ENCODE measurements at places on chromosomes 7 and 10.
A peak's percentile ranks its signal among the peaks of the same experiment; 100 is the strongest.

DNA sequence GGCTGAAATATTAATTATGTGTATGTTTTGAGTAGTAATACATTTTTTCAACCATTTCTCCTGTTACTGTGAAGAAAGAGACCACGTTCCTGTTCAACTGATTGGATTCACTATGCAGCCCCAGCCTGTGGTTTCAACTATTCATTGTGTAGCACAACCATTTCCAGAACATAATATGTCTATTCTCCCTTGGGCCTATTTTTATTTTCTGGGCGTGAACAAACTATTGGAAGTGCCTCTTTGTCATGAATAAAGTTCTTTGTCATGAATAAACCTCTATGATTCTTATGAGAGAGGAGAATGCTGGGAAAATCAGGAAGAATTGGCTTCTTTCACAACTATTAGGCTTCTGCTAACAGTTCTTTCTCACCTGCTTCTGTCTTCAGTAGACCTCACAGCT, 152.4 kb downstream of the GNAT3 start:
- no peak for DNase-seq

DNA sequence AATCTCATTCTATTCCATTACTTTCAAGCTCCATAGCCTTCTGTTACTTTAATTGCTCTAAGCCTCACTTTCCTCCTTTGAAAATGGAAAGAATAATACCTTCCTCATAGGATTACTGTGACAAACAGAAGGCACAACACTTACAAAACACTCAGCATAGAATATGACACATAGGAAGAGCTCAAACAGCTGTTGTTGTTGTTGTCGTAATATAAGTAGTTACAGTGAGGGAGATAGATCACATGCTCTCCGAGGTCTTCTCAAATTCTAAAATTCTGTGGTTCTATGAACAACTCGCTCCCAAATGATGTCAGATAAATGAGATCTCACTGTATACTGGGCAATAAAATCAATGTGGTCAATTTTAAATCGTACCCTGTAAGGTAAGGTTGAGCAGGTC, 1049.3 kb upstream of the C7orf33 start:
- no peak for DNase-seq

- DNase-seq, result no peak
Observed at GRCh38 chr7:15130666-15131541, 228.4 kb upstream of the DGKB start.

- no peak for DNase-seq
Observed at GRCh38 chr7:127995156-127995880, 35.9 kb downstream of the LRRC4 start.

DNA sequence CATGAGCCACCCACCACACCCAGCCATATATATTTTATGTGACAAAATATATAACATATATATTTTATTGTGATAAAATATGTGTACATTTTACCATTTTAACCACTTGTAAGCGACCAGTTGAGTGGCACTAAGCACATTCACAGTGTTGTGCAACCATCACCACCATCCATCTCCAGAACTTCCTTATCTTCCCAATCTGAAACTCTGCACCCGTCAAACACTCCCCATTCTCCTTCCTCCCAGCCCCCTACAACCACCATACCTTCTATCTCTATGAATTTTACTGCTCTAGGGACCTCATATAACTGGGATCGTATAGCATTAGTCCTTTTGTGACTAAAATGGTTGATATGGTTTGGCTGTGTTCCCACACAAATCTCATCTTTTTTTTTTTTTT, 20.8 kb upstream of the CYTH3 start:
- DNase-seq, result no peak

- no peak for DNase-seq
Observed at GRCh38 chr7:155383756-155384491, 74.0 kb upstream of the EN2 start.

DNA sequence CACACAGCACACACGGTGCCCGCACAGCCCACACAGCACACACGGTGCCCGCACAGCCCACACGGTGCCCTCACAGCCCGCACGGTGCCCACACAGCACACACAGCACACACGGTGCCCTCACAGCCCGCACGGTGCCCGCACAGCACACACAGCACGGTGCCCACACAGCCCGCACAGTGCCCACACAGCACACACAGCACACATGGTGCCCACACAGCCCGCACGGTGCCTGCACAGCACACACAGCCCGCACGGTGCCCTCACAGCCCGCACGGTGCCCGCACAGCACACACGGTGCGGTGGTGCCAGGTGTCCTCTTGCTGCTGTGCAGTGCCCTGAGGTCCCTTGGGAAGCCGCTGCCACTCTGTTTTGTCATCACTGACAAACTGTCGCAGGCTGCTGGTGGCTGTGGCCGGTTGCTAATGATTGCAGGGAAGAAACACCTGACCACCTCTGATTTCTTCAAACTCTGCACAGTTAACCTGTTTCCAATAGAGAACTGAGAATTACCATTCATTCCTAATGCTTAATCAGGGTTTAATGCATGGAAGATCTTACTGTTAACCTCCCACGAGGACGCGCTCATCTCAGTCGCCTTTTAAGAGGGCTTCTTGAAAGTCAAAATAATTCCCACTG, 66.9 kb downstream of the GLRX3 start:
- no peak for DNase-seq

DNA sequence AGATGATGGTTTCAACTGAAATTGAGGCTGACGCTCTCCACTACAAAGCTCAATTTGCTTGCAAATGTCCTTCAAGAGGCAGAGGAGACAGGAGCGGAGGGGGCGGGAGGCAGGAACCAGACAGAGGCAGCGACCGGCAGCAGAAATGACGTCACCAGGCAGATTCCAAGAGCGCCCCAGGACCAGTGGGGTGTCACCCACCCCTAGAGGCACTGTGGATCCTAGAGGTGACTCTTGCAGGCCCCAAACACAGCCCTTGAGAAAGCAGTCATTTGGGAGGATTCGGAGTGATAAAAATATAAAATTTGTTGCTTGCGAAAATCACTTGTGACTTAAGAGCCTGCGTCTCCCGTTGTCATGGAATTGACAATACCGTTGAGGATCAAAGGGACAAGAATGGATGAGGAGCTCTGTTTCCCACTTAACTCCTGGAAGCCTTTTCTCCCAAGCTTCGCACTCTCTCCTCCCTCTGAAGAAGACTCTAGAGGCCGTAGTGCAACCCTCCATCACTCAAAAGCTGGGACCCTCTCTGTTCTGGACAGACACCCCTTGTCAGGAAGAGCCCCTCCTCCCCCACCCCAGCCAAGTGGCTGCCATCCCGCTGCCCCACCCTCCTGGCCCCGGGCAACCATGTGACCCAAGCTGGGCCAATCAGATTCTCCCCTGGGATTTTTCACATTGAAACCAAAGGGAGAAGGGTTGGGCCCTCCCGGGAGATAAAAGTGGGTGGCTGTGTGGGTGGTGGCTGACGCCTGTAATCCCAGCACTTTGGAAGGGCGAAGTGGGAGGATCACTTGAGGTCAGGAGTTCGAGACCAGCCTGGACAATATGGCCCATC, 16.3 kb upstream of the SLC29A4 start:
- no peak for DNase-seq

- peak; percentile 76 for DNase-seq
Observed at GRCh38 chr7:51160990-51161615, 155.5 kb downstream of the COBL start.

DNA sequence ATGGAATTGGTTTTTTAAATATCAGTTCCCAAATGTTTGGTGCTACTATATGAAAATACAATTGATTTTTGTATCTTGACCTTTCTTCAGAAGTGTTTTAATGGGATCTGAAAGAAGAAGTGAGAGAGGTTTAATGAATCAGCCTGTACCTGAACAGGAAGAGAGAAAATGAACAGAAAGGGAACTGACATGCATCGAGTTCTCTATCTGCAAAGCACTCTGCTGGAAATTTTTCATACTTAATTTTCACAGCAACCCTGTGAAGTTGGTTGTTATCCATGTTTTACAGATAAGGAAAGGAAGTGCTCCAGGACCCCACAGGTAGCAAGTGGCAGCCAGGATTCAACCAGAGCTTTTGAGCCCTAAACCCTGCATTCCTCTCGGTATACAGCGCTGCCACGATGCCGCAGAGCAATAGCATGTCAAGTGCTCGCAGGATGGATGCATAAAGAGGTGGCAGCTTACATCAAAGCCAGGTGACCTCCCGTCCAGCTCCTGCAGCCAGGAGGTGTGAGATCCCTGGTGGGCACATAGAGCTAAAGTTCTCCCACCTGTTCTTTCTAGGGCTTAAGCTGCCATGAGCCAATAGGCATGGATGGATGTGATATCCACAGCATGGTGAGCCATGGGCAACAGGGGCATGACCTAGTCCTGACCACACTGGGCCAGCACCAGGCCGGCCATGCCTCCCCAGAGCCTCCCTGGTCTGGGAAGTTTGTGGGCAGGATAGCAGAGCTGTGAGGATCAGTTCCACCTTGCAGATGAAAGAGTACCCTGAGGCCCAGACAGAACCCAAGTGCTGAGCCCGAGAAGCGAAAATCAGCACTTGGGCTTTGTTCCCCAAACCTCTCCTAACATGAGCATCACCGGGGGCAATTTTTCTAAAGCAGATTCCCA, 57.2 kb downstream of the CALML3 start:
- DNase-seq, result no peak

- no peak for DNase-seq
Observed at GRCh38 chr10:91759581-91759986, 38.6 kb upstream of the TNKS2 start.

GRCh38 chr7:66198956-66199355, 6.2 kb upstream of the TPST1 start:
- DNase-seq, result no peak

DNA sequence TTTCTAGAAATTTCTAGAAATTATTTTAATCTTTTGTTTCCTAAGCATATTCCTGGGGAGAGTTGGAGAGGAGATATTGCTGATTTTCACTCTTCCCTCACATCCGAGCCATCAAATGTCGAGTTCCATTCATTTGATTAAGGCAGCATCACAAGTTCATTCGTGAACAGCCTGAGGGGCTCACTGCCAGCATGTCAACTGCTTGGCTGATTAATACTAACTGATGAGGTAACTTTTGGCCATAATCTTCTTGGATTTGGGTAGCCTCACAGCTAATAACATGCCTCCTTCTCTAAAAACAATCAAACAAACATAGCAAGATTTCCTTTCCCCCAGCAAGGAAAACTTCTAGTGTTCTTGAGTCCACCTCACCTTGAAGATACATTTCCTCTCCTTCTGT, 87.1 kb upstream of the AFAP1L2 start:
- no peak for DNase-seq

DNA sequence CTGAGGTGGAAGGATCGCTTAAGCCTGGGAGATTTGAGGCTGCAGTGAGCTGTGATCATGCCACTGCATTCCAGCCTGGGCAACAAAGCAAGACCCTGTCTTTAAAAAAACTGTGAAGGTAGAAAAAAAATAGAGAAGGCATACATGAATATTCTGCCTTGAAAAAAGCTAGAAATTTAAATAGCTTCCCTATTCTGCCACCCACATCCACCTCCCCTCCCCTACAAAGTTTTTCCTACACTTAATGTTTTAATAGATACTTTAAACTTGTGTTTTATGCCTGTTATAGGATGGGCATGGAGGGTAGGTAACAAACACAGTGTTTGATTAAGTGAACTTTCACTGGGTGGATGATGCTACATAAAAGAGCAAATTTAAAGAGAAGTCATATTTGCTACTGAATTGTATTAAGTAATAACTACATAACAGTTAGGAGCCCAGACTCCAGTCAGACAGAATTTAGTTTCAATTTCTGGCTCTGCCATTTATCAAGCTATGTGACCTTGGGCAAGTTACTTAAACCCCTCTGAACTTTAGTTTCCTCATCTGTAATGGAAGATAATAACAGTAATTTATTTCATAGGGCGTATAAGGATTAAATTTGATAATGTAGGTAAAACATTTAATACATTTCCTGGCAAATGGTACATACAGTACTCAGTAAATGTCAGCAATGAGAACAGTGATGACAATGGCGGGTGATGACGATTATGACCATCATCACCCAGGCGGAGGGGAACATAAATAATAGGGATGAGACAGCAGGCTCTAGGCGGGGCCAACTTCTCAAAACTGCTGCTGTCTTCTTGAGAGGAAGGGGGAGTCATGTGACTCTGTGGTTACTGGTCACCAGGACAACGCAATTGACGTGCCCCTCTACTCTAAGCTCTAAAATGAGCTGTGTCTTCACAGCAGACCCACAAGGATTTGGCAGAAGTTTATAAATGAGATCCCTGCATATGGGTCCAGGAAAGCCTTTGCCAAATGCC, 15.8 kb downstream of the DNMBP start:
- DNase-seq, result no peak

GRCh38 chr10:21340331-21340730, 185.2 kb downstream of the SKIDA1 start:
- no peak for DNase-seq

DNA sequence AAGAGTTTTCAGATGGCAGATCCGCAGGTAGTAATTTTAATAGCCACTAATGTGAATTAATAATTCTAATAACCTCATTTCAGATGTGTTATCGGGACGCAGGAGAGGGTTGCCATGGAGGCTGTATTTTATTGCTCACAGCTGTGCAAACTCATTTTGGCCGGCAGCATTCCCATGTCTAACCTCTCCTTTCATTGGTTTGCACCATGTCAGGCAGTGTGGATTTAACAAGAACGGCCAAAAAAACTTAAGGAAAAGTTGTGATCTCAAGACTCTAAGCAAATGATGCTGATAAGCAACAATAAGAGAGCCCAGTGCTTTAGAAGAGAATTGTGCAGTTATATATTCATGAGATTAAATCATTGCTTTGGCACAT, 88.7 kb upstream of the NRP1 start:
- DNase-seq, result no peak

GRCh38 chr10:28001353-28001752, 2.5 kb upstream of the ODAD2 start:
- no peak for DNase-seq

GRCh38 chr7:95545673-95546072, 50.6 kb downstream of the PDK4 start:
- DNase-seq, result no peak

GRCh38 chr7:129108581-129108980, 35.9 kb upstream of the TSPAN33 start:
- no peak for DNase-seq

GRCh38 chr10:454860-455259, 234.6 kb downstream of the DIP2C start:
- DNase-seq, result no peak

- no peak for DNase-seq
Observed at GRCh38 chr10:780536-781524, 91.4 kb upstream of the DIP2C start.

GRCh38 chr10:79321951-79322350, 25.3 kb upstream of the PPIF start:
- no peak for DNase-seq

GRCh38 chr10:71143170-71143569, 69.2 kb upstream of the UNC5B start:
- no peak for DNase-seq

DNA sequence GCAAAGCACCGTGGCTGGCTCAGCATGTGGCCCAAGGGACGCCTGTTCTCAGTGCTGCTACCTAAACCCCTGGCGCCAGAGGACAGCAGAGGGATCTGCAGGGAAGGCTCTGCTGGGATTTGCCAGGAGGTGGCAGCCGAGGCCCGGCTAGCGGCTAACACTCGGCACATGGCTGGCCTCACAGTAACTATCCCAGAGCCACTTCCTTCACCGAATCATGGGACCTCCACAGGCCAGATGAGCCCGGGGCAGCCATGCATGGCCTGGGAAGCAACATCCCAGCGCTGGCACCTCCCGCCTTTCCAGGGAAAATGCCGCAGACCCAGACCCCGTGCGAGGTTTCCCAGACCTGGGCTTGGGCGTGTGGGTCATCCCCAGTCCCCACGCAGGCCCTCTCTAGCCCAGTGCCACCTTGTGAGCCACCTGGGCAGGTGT, 36.4 kb downstream of the DPYSL4 start:
- DNase-seq, result peak; percentile 58

- no peak for DNase-seq
Observed at GRCh38 chr10:44854693-44855350, 56.3 kb upstream of the TMEM72 start.

All from NCI-H526 (cell line).